BJ (cell line): ENCODE measurements at places on chromosomes 6 and 20. TPM values are rescaled to one million over a fixed set of nuclear protein-coding genes. Genes with fewer than 3 reads are reported as not detected.

TFAP2B gene
- polyA plus RNA-seq: not detected in 2 replicates

RIPPLY2 gene
- not detected in 2 replicates for polyA plus RNA-seq

TSPO2 gene
- polyA plus RNA-seq: not detected in 2 replicates

SLC17A2 gene
- not detected in 2 replicates for polyA plus RNA-seq

MOXD1 gene
- 71.3 and 121 TPM in 2 replicates for polyA plus RNA-seq

AIF1 gene
- not detected in 2 replicates for polyA plus RNA-seq

ASIP gene
- polyA plus RNA-seq: not detected in 2 replicates

GCLC gene
- polyA plus RNA-seq: 8.4 and 15.0 TPM in 2 replicates

TINAG gene
- polyA plus RNA-seq: not detected in 2 replicates

HLA-DPA1 gene
- 11.2 and 12.1 TPM in 2 replicates for polyA plus RNA-seq

KIAA1755 gene
- 5.3 and 9.7 TPM in 2 replicates for polyA plus RNA-seq

LAMA5 gene
- 0.82 and 1.1 TPM in 2 replicates for polyA plus RNA-seq

MAS1 gene
- not detected in 2 replicates for polyA plus RNA-seq

NEURL2 gene
- polyA plus RNA-seq: 2.1 and 4.3 TPM in 2 replicates

SCUBE3 gene
- 12.3 and 13.1 TPM in 2 replicates for polyA plus RNA-seq

GNAS-AS1 gene
- polyA plus RNA-seq: 0.42 and 0.45 TPM in 2 replicates

SEMG1 gene
- not detected in 2 replicates for polyA plus RNA-seq

PHF1 gene
- polyA plus RNA-seq: 37.8 and 54.6 TPM in 2 replicates

E2F3 gene
- polyA plus RNA-seq: 7.0 and 8.1 TPM in 2 replicates

PTPRT gene
- not detected in 2 replicates for polyA plus RNA-seq

SLC32A1 gene
- polyA plus RNA-seq: not detected in 2 replicates
